ENCODE measurements at places on chromosomes 5 and 9. TPM values are rescaled to one million over a fixed set of nuclear protein-coding genes. Genes with fewer than 3 reads are reported as not detected.

- H3K27me3 ChIP-seq = peaks cover 100% of the 10 kb centered on the region
- no peak overlapping the region for H3K4me3 ChIP-seq
- H3K4me1 ChIP-seq = peaks cover 62% of the 10 kb centered on the region
- H3K27ac ChIP-seq = no peak overlapping the region
- DNase-seq = no peak
These were observed 1.3 kb downstream of the TLX3 start for GRCh38 chr5:171310212-171310818.

- no peaks in the 10 kb centered on the region for H3K36me3 ChIP-seq
- H3K4me3 ChIP-seq = no peak overlapping the region
- H3K27ac ChIP-seq = no peak overlapping the region
- H3K4me1 ChIP-seq = peaks cover 11% of the 10 kb centered on the region
- DNase-seq = no peak
- no peaks in the 10 kb centered on the region for H3K27me3 ChIP-seq
These were observed 307.7 kb downstream of the ADGRV1 start for GRCh38 chr5:90866333-90866732.

- peaks cover 8% of the 10 kb centered on the region for H3K36me3 ChIP-seq
- H3K27me3 ChIP-seq = no peaks in the 10 kb centered on the region
- H3K27ac ChIP-seq = no peak overlapping the region
- H3K4me1 ChIP-seq = peaks cover 12% of the 10 kb centered on the region
- no peak for DNase-seq
These were observed 3.1 kb downstream of the URM1 start for GRCh38 chr9:128374221-128374675.

GRCh38 chr5:1784197-1785050 is 15.2 kb downstream of the MRPL36 start:
- H3K4me3 ChIP-seq = no peak overlapping the region
- H3K4me1 ChIP-seq = peaks cover 1% of the 10 kb centered on the region
- no peak overlapping the region for H3K27ac ChIP-seq
- H3K27me3 ChIP-seq = no peaks in the 10 kb centered on the region
- no peaks in the 10 kb centered on the region for H3K36me3 ChIP-seq
- no peak for DNase-seq

CCDC183 gene
- total RNA-seq = 0.82 TPM

SHC3 gene
- total RNA-seq = 0.59 TPM

PCDHGC4 gene
- 2.8 TPM for total RNA-seq

All from heart right ventricle (tissue), 16 donors.